ENCODE measurements at places on chromosomes 13 and 19.

DNA sequence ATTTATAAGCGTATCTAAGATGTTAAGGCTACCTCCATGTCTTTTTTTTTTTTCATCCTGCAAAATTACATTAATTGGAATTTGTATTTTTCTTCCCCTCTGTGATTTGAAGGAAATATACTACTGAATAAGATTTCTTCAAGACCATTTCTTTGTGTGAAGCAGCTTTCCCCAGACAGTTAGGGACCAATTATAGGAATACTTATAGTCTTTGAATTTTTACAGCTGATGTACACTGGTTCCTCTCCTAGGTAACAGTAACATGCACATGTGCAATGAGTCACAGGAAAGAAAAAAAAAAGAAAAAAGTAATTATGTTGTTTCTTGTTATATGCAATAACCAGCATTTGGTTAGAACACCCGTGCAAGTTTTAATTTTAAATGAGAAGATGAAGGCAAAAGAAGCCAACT is 82.0 kb downstream of the PCDH9 start:
- DNase-seq: peak; percentile 15

DNA sequence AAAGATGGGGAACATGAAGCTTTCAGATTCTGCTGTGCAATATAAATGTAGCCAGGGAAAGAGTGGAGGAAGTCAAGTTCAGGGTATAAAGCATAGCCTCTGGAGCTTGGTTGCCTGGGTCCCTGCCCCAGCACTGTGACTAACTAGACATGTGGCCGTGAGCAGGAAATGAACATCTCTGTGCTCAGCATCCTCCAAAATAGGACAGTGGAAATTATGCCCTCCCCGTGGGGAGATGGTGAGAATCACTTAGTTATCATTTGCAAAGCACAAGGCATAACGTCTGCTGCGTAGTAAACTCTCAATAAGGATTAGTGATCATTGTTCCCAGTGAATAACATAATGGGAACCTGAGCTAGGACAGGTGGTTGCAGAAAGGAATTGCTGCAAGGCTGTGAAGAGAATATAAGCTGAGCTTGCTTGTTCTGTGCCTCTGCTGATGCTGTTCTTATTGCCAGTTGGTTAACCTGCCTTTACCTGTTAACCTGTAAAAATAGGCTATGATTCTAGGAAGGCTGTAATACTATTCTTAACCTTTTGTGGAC is 441.0 kb downstream of the COG6 start:
- no peak for DNase-seq

DNA sequence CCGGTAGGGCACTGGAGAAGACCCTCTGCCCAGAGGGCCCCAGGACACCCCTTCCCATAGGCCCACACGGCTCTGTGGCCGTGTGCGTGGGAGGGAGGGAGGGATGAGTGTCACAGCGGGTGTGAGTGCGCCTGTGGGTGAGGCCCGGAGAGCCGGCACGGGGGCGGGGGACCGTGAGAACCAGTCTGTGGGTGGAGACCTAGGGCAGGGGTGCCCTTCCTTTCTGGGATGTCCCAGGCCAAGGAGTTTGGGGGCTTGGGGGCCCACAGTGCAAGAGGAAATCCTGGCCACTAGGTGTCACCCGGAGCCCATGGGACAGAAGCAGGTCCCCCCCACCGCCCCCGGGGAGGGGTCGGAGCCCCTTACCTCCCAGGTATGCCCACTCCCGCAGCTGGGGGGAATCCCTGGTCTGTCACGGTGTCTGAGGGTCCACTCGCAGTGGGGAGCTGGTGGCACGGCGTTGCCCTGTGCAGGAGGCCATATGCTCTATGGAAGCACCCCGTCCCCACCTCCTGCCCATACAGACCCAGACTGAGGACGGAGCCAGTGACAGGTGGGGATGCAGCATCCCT is 16.0 kb upstream of the SLC7A10 start:
- DNase-seq: no peak

- no peak for DNase-seq
Measured at GRCh38 chr13:33008946-33009722, 7.1 kb upstream of the KL start.
